ENCODE measurements at places on chromosomes 4 and X. TPM values are rescaled to one million over a fixed set of nuclear protein-coding genes. Genes with fewer than 3 reads are reported as not detected.

Gene SLC39A8
- total RNA-seq: 11.1 TPM

Gene CCNB3
- 0.89 TPM for total RNA-seq

Gene SPARCL1
- total RNA-seq: 8.6 TPM

Gene FMR1NB
- not detected for total RNA-seq

Gene SGCB
- total RNA-seq: 29.9 TPM

Gene VSIG4
- total RNA-seq: not detected

Gene SCRG1
- 4.8 TPM for total RNA-seq

Gene AGTR2
- total RNA-seq: not detected
